Suppressor macrophage treated with lipopolysaccharide for 4 hours (primary cell): ENCODE measurements at places on chromosomes 3 and 15.

DNA sequence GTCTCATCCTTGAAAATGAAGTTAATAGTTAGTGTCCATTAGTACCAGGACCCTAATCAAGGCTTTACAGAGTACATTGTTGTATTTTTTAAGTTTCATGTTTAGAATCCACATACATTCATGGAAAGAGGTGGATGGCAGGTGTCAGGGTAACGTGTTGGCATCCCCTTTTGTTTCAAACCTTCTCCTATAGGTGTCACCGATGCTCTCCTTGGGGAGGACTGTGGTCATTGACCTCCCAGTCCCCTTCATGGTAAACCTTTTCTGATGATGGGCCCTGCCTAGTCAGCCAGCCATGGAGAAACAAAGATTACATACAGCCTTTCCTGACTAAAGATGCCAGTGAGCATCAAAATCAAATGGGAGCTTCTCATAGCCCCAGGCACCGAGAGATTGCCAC, 574.8 kb downstream of the AGBL1 start:
- DNase-seq: no peak

- DNase-seq: peak; percentile 49
Observed at GRCh38 chr3:122415104-122415744, 638 bp downstream of the WDR5B start.

DNA sequence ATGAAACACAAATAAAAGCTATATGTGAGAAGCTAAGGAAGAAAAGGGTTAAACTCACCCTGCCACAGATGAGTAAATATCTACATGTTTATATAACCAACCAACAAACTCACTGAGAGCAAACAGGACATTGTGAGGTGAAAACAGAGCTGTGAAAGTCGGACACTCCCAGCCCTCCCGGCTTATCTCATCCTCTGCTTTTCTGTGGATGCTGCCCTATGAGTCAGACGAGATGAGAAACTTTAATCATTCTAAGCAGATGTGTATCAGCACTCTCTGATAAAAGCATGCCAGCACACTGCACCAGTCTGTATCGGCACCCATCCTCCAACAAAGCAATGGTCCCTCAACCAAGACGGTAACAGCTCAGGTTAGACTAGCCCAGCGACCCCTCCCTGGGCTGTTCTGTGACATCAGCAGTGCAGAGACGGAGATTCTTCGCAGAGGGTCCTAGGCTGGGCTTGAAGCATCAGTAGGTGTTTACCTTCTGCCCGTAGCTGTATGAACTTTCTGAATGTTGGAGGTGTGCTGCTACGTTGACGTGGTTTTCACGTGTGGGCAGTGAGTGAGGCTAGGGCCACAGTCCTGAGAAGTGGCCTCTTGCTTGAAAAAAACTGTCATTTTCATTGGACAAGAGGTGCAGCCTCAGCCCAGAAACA, 119.8 kb upstream of the ALDH1A3 start:
- DNase-seq: no peak

DNA sequence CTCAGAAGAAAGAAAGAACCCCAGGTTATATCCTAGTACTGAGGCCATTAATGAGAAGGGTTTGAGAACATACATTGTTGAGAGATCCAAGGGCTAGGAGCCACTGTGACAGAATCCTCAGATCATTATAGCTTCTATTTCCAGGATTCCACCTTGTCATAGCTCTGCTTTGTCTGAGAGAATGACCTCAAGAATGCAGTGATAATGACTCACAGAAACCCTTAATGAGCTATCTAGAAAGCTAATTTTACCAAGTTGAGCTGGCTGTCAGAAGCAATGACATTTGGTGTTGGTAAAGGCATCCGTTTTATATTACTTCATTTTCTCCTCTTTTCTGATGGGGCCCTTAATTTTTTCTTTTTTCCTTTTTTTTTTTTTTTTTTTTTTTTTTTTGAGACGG, 10.9 kb downstream of the TRIP4 start:
- DNase-seq: no peak
